ENCODE measurements at places on chromosomes 12 and 14.
A peak's percentile ranks its signal among the peaks of the same experiment; 100 is the strongest.

DNA sequence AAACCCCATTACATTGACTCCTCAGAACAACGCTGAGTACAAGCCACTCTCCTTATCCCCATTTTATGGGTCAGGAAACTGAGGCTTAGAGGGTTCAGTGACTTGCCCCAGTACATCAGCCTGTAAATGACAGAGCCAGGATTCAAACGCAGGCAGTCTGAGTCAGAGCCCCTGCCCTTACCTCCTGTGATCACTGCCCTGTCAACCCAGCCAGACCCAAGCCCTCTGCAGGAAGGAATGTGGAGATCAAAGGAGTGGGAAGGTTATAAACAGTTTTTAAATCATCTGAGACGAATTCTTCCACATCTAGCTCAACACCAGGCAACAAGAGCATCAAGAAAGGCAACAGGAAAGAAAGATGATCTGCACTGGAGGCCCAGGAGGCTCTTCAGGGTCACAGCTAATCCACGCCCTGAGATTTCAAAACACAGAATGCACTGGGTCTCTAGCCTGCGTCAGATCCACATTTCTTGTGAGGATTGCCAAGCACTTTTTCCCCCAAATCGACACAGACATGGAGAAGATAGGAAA lies 38.5 kb downstream of the SPTB start:
- no peak for DNase-seq

GRCh38 chr14:26370115-26370514 lies 227.7 kb downstream of the NOVA1 start:
- no peak for DNase-seq

DNA sequence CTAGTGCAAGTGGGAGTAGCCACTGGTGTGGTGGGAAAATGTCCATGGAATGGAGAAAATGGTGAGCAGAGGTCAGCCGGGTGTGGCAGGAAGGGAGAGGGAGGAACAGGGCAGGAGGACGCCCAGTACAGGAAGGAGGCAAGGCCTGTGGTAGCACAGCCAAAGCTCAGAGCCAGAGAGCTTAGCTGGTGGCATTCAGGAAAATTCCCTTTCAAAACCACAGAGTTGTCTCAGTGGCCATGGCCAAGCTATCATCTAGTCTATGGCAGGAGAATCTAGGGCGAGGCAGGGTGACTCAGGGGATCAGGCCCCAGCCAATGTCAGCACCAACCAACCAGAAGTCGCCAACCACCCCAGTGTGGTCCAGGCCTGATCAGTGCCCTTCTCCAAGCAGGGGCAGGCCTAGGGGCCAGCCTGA lies 67.7 kb upstream of the DDX11 start:
- no peak for DNase-seq

GRCh38 chr12:48512855-48513254 lies 12.6 kb upstream of the OR8S1 start:
- no peak for DNase-seq

- DNase-seq = no peak
Measured at GRCh38 chr14:49637534-49638078, 2.6 kb upstream of the DNAAF2 start.

DNA sequence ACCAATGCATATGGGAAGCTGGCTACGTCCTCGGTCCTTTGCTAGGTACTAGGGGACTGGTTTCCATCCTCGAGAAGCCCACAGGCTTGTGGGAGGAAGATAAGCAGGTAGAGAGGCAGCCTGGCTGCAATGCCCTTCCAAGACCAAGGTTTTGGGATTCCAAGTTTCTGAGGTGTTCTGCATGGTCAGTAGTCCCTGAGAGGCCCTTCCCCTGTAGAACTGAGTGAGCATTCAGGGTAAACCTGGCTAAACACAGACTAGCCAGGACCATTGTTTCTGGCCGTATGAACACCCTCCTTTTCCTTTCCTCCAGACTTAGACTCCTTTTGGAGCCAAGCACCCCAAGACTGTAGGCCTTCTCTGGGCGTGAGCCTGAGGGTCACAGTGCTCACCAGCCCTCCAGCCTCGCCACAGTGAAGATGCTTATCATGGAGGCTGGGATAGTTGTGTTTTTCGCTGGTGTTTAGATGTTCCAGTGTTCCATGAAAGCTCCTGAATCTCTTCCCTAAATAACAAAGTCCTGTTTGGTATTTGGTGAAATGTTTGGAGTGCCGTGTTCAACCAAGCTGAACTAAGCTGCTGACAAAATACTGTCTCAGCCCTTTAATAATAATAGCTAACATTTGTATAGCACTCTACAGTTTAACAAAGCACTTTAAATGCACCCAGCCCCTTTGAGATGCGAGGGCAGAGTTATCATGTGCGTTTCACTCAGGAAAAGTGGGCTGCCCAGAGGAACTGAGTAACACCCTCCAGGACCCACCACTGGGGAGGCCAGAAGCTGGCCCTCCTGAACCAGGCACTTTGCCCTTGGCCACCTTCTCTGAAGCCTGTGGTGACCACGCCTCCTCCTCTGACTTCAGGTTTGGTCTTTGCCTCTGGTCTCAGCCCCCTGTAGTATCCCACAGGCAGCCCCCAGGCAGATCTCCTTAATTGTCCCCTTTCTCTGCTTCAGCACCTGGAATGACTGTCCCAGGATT lies 284.5 kb downstream of the CACNA1C start:
- no peak for DNase-seq

GRCh38 chr12:105317942-105318621 lies 12.4 kb upstream of the C12orf75 start:
- no peak for DNase-seq

- DNase-seq = no peak
Measured at GRCh38 chr14:64118892-64119291, 175.3 kb downstream of the ESR2 start.

- no peak for DNase-seq
Measured at GRCh38 chr14:86020841-86021240, 490.9 kb downstream of the FLRT2 start.

DNA sequence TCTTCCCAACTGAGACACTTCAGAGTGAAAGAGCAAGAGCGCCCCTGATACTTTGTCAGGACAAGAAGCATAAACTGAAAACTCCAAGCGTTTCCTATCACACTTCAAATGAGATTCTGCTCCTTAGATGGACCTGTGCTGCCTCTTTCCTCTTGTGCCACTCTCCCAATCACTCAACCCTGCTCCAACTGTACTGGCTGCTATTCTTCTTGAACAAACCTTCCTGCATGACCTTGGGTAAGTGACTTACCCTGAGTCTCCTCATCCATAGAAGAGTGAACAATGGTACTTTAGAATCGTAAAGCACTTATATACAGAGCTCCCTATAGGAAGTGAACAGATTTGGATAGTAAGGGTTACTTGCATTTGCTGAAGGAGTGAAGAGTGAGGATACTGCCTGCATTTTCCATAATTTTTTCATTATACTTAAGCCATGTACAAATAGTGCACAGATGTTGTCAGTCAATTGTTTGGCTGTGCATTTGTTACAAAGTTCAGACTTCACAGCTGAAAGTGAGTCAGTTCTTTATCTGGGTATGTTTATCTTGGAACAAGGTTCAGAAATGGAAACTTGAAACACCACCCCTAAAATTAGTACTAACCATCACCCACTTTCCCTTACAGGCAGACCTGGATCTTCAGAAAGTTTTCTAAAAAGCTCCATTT lies 10.8 kb downstream of the MTERF2 start:
- DNase-seq = no peak

DNA sequence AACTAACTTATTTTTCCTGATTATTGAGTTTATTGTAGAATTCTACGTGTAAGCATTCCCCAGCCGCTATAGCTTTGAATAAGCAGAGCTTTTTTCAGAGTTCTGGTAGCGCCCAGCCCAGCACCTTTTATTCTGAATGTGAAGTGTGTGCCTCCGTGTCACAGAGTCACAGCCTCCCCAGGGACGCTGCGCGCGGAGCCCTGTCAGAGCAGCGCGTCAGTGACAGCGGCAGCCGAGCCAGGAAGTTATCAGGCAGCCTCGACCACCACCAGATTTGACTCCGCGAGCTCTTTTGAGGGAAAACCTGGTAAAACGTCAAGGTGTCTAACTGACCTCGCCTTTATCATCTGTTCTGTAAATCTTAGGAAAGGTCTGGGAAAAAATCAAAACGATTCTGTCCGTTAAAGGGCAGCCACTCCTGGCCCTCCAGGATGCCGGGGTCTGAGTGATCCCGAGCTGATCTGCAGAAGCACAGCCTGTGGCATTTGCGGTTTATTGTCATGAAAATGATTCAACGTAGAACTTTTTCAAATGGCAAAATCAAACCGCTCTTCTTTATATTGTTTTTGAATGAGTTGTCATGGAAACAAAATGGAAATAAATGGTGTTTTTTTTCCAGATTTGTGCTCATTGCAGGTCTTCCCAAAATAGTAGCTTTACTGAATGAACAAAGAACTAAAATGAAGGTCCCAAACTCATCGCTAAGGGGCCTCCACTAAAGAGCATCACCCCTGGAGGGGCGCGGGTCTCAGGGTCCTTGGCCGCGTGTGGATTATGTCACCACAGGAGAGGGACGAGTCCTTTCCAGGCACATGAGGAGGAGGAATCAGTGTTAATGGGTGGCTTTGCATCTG lies 43.1 kb upstream of the MMP17 start:
- no peak for DNase-seq

- no peak for DNase-seq
Measured at GRCh38 chr14:35229084-35229791, 62.9 kb upstream of the PSMA6 start.

- DNase-seq = no peak
Measured at GRCh38 chr12:52818388-52818787, 4.5 kb upstream of the KRT4 start.

DNA sequence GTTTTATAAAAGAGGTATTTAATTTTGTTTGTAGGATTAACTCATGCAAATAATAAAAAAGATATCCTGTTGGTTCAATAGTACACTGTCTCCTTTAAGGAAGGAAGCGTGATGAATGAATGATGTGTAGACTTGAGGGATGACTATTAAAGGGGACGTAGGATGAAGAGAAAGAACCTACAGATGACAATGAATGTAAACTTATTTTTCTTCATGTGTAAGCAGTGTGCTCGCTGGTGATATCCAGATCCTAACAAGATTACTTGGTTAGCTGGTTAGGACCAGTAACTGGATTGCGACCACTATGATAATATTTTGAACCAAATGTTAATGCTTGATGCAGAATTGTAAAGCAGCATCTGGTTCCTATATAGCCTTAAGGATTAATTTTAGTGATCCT lies 2.6 kb downstream of the ARF6 start:
- no peak for DNase-seq

- no peak for DNase-seq
Measured at GRCh38 chr14:93430315-93431035, at the start of gene UNC79. Gene UNC79 (plus strand): TSS chr14:93430939. CDS start chr14:93431030, 91 bp downstream.

GRCh38 chr12:63822352-63822751 lies 22.1 kb upstream of the SRGAP1 start:
- no peak for DNase-seq

- no peak for DNase-seq
Measured at GRCh38 chr14:33897878-33898535, 52.9 kb downstream of the EGLN3 start.

DNA sequence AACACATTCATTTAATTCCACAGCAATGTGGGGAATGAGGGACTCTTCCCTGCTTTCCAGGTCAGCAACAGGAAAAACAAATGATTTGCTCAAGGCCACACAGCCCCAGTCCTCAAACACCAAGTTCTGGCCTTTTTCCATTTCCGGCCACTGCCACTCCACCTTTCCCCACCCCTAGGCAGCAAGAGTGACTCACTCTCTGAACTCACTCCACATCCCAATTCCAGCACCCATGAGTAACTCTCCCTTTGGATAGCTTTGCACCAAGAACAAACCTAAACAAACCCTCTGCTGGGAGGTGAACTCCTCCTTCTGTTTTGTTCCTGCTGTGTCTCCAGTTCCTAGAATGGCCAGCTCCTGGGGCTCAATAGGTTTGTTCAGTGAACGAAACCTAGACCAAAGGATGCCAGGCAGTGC lies 30.4 kb upstream of the PLEKHG6 start:
- DNase-seq = no peak

DNA sequence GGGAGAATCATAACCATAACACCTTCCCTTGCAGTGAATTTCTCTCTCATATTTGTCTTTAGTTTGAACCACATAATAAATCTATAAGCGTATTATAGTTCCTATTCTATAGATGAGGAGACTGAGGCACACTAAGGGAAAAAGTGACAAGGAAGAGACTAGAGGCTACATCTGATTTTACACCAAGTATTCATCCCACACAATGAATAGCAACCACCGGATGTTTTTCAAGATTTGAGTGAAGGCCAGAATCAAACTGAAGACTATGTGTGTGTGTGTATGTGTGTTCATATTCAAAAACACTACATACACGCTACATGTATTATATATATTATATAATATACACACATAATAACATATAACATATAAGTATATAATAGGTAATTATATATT lies 4.7 kb downstream of the ASB2 start:
- DNase-seq = no peak

GRCh38 chr14:20455355-20456300 lies 602 bp downstream of the APEX1 start:
- peak; percentile 14 for DNase-seq

GRCh38 chr12:29552324-29552927 lies 54.9 kb upstream of the OVCH1 start:
- peak; percentile 39 for DNase-seq

DNA sequence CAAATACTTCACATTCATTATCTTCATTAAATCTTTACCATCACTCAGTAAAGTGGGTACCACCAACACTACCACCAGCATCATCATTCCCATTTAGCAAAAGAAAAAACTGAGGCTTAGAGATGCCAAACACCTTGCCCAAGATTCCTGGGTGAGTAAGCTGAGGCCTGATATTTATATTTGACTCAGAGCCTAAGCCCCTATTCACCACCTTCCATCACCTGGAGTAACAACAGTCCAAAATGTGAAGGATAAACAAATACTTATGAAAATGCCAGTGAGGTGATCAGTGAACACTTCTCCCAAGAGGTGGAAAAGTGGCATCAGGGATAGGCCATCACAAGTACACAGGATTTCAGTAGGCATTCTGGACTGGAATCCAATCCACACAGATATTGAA lies 3.7 kb downstream of the SLC38A1 start:
- DNase-seq = no peak

GRCh38 chr12:114476159-114476558 lies 70.2 kb upstream of the TBX5 start:
- DNase-seq = no peak

GRCh38 chr14:60965402-60965801 lies 15.5 kb downstream of the TRMT5 start:
- DNase-seq = no peak

GRCh38 chr14:94702629-94703028 lies 67.3 kb downstream of the GSC start:
- no peak for DNase-seq

DNA sequence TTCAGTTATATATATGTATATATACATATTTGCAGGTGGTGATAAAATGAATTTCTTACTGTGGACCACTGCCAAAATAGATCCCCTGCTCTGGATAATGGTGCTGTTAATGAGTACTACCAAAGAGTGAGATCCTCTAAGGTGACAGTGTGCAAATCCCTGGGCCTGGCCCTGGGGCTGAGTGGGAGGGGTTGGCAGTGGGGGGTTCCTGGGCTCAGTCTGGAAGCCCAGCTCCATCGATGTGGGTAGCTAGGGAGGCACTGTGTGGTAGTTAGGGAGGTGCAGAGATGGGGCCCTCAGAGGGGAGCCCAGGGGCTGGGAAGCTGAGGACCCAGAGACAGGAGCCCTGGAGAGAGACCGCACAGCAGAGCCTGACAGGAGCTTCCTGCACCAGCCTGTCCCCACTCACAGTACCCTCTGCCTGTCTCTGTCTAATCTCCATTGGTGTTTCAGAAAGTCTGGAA lies 9.1 kb downstream of the KRT8 start:
- DNase-seq = no peak
